ENCODE measurements at places on chromosomes 1 and 21. TPM values are rescaled to one million over a fixed set of nuclear protein-coding genes. Genes with fewer than 3 reads are reported as not detected.

Gene METTL13
- 20.5 TPM for total RNA-seq

Gene GOLT1A
- not detected for total RNA-seq

Gene GPR3
- total RNA-seq = 0.35 TPM

Gene HEATR1
- total RNA-seq = 24.9 TPM

Gene IRF6
- total RNA-seq = 0.09 TPM

Gene GPR52
- total RNA-seq = not detected
